ENCODE measurements at places on chromosomes 1 and 21.
A peak's percentile ranks its signal among the peaks of the same experiment; 100 is the strongest.

GRCh38 chr1:223720971-223721591, 8.7 kb downstream of the CAPN2 start:
- peak; percentile 85 for DNase-seq

DNA sequence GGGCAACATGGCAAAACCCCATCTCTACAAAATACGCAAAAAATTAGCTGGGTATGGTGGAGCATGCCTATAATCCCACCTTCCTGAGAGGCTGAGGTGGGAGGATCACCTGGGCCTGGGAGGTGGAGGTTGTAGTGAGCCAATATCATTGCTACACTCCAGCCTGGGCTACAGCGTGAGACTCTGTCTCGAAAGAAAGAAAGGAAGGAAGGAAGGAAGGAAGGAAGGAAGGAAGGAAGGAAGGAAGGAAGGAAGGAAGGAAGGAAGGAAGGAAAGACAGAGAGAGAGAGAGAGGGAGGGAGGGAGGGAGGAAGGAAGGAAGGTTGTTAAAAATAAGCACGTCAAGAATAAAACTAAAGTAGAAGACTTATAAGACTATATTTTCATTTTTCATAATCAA, 17.0 kb upstream of the ATP1A1 start:
- DNase-seq: no peak

- no peak for DNase-seq
These were observed 94.1 kb upstream of the CASZ1 start for GRCh38 chr1:10890491-10891071.

DNA sequence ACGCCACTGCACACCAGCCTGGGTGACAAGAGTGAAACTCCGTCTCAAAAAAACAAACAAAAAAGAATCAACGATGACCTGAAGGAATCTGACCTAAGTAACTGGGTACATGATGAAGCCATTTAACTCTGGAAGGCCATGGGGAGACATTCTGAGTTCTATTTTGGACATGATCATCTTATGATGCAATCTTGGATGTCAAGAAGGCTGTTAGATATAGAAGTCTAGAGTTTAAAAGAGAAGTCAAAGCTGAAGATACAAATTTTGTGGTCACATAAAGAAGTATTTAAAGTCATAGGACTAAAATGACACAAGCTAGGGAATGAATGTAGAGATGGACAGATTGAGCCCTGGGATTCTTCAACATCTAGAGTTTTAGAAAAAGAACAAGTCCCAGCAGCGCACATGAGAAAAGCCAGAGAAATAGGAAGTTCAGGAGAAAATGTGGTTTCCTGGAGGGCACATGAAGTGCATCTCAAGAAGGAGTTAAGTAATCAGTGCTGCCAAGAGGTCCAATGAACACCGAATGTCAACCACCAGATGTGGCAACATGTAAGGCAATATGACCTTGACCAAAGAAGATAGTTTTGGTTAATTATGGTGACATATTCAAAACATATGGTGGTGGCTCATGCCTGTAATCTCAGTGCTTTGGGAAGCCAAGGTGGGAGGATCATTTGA, 26.8 kb downstream of the ELK4 start:
- DNase-seq: no peak

DNA sequence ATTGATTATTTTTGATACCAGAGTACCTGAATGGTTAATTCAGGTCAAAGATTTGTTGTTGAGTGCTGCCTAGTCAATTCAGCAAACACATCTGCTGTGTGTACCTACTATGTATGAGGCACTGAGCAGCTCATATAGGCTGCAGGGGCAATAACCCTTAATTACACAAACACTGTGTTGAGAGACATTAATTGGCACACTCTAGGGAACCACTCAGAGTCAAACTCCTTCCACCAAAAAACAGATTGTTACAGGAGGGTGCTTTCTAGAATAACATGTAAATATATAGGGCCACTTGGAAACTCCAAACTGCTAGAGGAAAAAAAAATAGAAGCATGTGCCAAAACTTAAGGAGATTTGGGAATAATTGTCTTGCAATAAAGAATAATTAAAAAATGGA, 31.3 kb downstream of the UBE2U start:
- no peak for DNase-seq
